ENCODE measurements at places on chromosomes 1 and 21. TPM values are rescaled to one million over a fixed set of nuclear protein-coding genes. Genes with fewer than 3 reads are reported as not detected.

CD247 gene
- total RNA-seq = not detected

FCRL6 gene
- total RNA-seq = not detected

SPRR2A gene
- not detected for total RNA-seq

ERG gene
- not detected for total RNA-seq

CLIC6 gene
- total RNA-seq = under 0.01 TPM

TEX38 gene
- not detected for total RNA-seq

FHL3 gene
- total RNA-seq = 27.2 TPM

KCNAB2 gene
- total RNA-seq = 2.7 TPM

LINGO4 gene
- not detected for total RNA-seq

AMY2A gene
- not detected for total RNA-seq

TCP10L gene
- total RNA-seq = not detected

SV2A gene
- 27.5 TPM for total RNA-seq

EFCAB7 gene
- 4.0 TPM for total RNA-seq

AADACL4 gene
- not detected for total RNA-seq

HAPLN2 gene
- not detected for total RNA-seq

CFHR5 gene
- not detected for total RNA-seq

GRIK1 gene
- total RNA-seq = not detected

CSF1 gene
- total RNA-seq = 22.4 TPM

MROH7 gene
- total RNA-seq = not detected

CLEC20A gene
- not detected for total RNA-seq

TNNT2 gene
- total RNA-seq = not detected

SDCCAG8 gene
- 30.8 TPM for total RNA-seq

PMVK gene
- 11.4 TPM for total RNA-seq

TRAF3IP3 gene
- total RNA-seq = not detected

MIB2 gene
- 23.6 TPM for total RNA-seq

NTRK1 gene
- not detected for total RNA-seq

IQGAP3 gene
- 48.9 TPM for total RNA-seq

PRMT6 gene
- 18.8 TPM for total RNA-seq

A3GALT2 gene
- total RNA-seq = not detected

S100B gene
- total RNA-seq = 1.3 TPM

HSD11B1 gene
- total RNA-seq = 20.5 TPM

LPAR3 gene
- 3.0 TPM for total RNA-seq

LYPLAL1 gene
- total RNA-seq = 10.0 TPM

RIPPLY3 gene
- not detected for total RNA-seq

SLC44A5 gene
- not detected for total RNA-seq

TRIM67 gene
- not detected for total RNA-seq

LCE1D gene
- total RNA-seq = not detected

TENT5C gene
- total RNA-seq = 0.17 TPM

GJB4 gene
- total RNA-seq = not detected

LMOD1 gene
- total RNA-seq = 2.2 TPM

AKR1A1 gene
- total RNA-seq = 144 TPM

ZBTB48 gene
- total RNA-seq = 12.9 TPM

UMODL1 gene
- total RNA-seq = not detected

CYP4A11 gene
- total RNA-seq = not detected

NCF2 gene
- not detected for total RNA-seq

ADCY10 gene
- not detected for total RNA-seq

FNDC10 gene
- total RNA-seq = 3.1 TPM

LRRC38 gene
- total RNA-seq = not detected

TRIM58 gene
- not detected for total RNA-seq

VPS13D gene
- total RNA-seq = 11.4 TPM

KCNH1 gene
- not detected for total RNA-seq

ACTA1 gene
- total RNA-seq = not detected

C1orf141 gene
- total RNA-seq = not detected

TPTE gene
- not detected for total RNA-seq

HNRNPR gene
- 67.9 TPM for total RNA-seq

All from bronchus fibroblast of lung (primary cell).